ENCODE measurements at places on chromosomes 7 and 10. TPM values are rescaled to one million over a fixed set of nuclear protein-coding genes. Genes with fewer than 3 reads are reported as not detected.

GPNMB gene
- total RNA-seq = not detected

- DNase-seq = peak; percentile 83
Observed at GRCh38 chr10:17026686-17027485, 102.7 kb downstream of the CUBN start.

DNA sequence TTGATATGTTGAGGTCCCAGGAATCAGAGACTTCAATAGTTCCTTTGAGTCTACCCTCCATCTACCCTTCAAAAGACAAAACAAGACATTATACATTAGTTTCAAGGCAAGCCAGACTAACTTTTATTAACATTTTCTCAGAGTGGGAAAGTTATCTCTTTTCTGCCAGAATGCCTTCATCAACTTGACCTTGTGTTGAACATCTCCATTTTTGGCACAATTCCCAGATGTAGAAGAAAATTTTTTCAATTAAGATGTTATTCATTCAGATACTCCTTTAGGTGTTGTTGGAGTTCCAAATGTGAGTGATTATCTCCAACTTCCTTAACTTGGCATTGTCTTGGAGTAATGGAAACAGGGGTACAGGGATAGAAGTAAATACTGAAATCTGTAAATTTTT lies 59.1 kb downstream of the NRF1 start:
- DNase-seq = no peak

DNA sequence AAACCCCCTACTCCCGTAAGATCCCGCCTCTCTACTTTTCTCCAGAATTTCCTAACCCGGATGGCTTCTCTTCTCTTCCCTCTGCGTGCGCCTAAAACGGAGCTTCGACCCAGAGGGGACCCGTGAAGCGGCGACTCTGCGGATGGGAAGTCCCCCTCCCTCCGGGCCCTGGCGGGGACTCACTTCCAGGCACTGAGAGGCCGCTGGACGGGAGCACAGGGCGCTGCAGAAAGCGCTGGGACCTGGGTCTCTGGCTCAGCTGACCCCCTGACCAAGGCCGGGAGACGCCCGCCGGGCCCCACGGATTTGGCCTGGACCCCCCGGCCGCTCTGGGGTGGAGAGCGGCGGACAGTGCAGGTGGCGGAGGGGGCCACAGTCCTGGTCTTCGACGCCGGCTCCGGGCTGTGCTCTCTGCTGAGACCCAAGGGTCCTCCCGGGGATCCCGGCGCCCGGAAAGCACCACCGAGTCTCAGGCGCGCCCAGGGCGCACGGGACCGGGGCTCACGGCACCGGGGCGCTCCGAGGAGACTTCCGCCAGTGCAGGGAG lies 688 bp upstream of the FOXL3 start:
- DNase-seq = no peak

DNA sequence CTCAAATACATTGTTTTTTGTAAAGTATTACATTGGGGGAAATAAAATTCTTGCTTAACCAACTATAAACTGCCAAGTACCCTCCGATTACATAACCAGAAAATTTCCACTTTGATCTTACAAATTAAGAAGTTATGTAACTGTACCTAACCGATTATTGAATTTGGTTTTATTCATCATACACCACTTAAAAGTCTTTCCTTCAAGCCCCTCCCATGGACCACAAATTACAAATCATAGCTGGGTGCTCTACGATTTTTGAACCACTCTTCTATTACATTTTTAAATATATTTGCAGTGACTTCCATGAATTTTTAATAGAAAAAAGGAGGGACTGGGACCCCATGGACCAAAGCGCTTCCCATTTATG lies 630 bp downstream of the ZNF680 start:
- DNase-seq = no peak

TMEM176B gene
- total RNA-seq = not detected

- no peak for DNase-seq
Observed at GRCh38 chr10:116038259-116038658, 234.7 kb downstream of the GFRA1 start.

- DNase-seq = no peak
Observed at GRCh38 chr7:111098926-111099250, 8.0 kb downstream of the LRRN3 start.

- DNase-seq = no peak
Observed at GRCh38 chr10:9301148-9301547, 1246.7 kb downstream of the GATA3 start.

DNA sequence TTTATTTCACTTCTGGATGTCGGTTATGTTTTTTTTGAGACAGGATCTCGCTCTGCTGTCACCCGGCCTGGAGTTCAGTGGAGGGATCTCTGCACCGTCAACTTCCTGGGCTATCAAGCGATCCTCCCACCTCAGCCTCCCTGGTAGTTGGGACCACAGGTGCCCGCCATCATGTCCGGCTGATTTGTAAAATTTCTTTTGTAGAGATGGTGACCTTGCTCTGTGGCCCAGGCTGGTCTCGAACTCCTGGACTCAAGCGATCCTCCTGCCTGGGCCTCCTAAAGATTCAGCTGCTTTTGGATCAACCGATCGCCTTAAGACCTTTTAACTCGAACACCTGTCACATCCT lies 606 bp upstream of the RABGEF1 start:
- DNase-seq = no peak

GRCh38 chr7:72211175-72211574 lies 201.0 kb downstream of the CALN1 start:
- DNase-seq = no peak

COX15 gene
- 40.3 TPM for total RNA-seq

- no peak for DNase-seq
Observed at GRCh38 chr7:146216396-146217041, 99.9 kb downstream of the CNTNAP2 start.

CHAT gene
- total RNA-seq = not detected

MAGI2 gene
- total RNA-seq = 0.10 TPM

SLC13A4 gene
- total RNA-seq = not detected

- DNase-seq = no peak
Observed at GRCh38 chr10:32943395-32943794, 14.6 kb downstream of the ITGB1 start.

- no peak for DNase-seq
Observed at GRCh38 chr10:97168645-97169044, 17.1 kb downstream of the SLIT1 start.

AP1S1 gene
- 48.2 TPM for total RNA-seq

- no peak for DNase-seq
Observed at GRCh38 chr7:70838292-70838907, 293.5 kb upstream of the GALNT17 start.

ATRNL1 gene
- total RNA-seq = 0.12 TPM

DNA sequence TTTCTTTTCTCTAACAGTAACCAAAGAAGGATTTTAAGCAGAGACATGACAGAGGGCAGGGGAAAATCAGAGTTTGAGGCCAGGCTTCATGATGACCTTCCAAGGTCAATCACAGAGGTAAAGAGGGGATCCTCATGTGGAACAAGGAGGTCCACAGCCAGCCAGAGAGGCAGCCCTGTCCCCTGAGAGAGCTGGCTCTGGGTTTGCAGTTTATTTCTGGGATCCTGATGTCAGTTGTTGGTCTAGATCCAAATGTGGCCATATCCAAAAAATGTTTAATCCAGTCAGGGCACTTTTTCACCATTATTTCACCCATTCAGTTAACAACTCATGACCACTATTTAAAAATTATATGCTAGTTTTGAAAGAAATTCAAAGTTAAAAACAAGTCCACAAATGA lies 45.6 kb downstream of the GPR141 start:
- DNase-seq = no peak

- no peak for DNase-seq
Observed at GRCh38 chr7:154946166-154946565, 56.8 kb downstream of the PAXIP1 start.

DNA sequence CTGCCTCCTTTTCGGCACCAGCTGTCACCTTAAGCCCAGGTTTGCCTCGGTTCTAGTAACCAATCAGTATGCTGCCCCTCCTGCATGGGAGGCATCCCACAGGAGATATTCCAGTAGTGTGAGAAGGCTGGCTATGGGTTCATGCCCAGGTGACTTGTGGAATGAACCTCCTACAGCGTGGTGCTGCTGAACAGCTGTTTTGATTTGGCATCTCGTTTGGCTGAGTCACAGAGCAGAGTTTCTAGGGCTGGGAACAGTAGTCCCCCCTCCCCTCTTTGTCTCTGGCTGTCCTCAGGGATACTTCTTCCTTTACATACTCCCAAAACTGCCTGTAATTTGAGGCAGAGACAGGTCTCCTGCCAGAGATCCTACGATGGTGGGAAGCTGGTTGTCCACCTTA lies 16.1 kb downstream of the R3HCC1L start:
- no peak for DNase-seq

DNA sequence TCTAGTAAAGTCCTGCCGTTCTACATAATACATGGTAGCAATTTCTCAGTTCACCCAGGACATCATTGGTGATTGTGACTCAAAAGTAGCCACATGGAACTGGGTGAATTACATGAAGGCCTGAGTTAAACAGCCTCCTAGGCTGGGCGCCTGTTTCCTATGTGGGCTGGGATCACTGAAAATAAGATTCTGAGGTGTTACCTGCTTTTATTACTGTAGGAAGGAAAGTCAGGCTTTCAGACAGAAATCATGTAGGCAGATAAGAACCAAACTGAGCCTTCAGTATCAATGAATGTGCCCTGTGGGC lies 160.4 kb downstream of the CAMK1D start:
- no peak for DNase-seq

PAX2 gene
- not detected for total RNA-seq

GRCh38 chr10:48648172-48648942 lies 36.3 kb upstream of the WDFY4 start:
- DNase-seq = no peak

- DNase-seq = no peak
Observed at GRCh38 chr7:157601530-157601929, 264.7 kb downstream of the DNAJB6 start.

GRCh38 chr10:71358277-71358676 lies 38.4 kb upstream of the CDH23 start:
- no peak for DNase-seq

FRMD4A gene
- 0.25 TPM for total RNA-seq

GRCh38 chr10:97087296-97087695 lies 98.5 kb downstream of the SLIT1 start:
- no peak for DNase-seq

All from activated CD4-positive, alpha-beta T cell treated with anti-CD3 and anti-CD28 coated beads, Interleukin-2, amount 10 ng/mL, durations not matched to agents 7 days and 5 days (primary cell).